ENCODE measurements at places on chromosomes 13 and 19.

DNA sequence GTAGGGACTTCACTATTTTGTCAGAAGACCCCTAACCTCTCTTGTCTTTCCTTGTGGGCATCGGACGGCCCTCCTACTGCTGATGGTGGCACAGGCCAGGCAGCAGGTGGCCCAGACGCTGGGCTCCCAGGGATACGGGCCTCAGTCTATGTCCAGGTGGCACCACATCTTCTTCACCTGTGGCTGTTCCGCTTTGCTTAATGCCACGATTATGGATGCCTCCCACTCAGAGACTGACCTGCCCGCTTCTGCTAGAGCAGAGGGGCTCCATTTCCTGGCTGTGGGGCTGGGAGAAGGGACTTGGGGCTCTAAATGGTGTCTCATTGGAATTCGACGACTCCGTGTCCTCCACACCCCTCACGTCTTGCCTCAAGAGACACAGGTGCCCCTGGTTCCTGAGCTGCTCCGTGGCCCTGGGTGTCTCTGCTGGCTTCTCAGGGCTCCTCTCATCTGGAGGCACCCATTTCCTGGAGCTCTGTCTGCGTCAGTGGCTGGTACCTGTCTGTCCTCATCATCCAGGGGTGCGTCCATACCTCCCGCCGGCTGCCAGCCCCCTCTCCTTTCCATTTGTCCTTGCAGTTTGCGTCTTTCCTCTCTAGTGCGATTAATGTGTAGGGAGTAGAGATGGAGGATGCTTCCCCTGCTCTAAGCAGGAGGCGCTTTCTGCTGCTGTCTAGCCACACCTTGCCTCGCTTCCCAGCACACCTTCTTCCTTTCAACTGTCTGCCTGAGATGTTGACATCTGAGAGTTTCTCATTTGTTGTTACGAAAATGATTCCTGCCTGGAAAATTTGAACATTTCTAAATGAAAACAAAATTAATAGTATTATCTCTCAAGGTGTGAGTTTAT is 63.4 kb downstream of the TEX29 start:
- DNase-seq, result no peak

DNA sequence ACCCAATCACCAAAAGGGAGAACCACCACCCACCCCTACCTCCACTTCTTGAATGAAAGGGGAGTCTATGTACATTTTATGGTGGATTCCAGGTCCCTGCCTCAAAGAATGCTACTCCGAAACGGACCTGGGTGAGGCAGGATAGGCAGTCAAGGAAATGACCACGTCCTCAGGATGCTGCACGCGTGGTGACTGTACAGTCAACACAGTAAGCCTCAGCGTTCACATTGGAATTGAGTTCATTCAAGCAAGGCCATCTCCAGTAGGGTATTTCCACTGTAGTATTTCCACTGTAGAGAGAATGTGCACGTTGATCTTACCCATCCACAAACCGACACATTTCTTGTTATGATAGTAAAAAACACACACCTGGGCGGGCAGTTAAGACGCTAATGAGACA is 16.9 kb downstream of the ZSCAN5C start:
- no peak for DNase-seq

DNA sequence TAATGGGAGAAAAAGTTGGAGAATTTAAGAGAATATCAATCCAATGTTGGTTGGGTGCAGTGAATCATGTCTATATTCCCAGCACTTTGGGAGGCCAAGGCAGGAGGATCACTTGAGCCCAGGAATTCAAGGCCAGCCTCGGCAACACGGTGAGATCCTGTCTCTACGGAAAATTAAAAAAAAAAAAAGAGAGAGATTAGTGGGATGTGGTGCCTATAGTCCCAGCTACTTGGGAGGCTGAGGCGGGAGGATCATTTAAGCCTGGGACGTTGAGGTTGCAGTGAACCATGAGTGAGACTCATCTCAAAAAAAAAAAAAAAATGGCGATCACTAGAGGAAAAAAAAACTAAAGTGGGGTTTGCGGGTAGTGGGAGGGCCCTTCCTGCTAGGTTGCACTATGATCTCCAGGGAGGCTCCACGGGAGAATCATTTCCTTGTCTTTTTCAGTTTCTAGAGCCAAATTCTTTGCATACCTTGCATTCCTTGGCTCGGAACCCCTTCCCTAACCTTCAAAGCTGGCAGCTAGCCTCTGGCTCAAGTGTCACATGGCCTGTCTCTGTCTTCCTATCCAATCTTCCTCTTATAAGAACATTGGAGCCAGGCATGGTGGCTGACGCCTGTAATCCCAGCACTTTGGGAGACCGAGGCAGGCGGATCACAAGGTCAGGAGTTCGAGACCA is 5.8 kb upstream of the ERCC2 start:
- no peak for DNase-seq

GRCh38 chr13:93984876-93985275 is 494.6 kb downstream of the DCT start:
- no peak for DNase-seq

DNA sequence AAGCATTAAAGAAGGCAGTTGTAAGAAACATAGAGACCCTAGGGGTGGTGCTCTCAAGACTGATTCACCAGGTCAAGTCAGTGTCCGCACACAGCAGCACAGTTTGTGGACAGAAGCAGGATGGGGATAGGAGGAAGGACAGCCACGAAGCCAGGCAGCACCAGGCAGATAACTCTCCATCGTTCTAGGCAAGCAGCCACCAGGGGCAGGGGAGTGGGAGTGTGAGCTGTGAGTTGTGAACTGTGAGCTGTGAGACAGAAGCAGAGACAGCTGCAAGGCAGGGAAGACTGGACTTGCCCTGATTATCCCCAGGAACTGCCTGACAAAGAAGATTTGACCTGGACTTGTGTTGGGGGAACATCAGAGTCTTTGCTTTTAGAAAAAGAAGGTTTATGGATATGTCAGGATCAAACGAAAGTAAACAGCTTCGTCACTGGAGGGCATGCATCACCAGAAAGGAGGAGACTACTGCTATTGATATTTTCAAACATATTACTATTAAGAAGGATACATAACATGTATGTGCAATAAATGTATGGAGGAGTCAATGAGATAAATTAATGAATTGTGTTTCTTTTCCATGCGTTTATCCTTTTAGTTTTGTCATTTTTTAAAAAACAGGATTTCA is 286.1 kb downstream of the IRS2 start:
- DNase-seq, result peak; percentile 68

GRCh38 chr19:4181053-4181508 is 1.3 kb downstream of the SIRT6 start:
- no peak for DNase-seq

GRCh38 chr13:27667946-27668345 is 46.3 kb downstream of the POLR1D start:
- DNase-seq, result no peak

- DNase-seq, result peak; percentile 67
These were observed 73.2 kb upstream of the MEDAG start for GRCh38 chr13:30832845-30833332.

GRCh38 chr19:4707956-4708650 is 15.5 kb downstream of the DPP9 start:
- DNase-seq, result no peak

DNA sequence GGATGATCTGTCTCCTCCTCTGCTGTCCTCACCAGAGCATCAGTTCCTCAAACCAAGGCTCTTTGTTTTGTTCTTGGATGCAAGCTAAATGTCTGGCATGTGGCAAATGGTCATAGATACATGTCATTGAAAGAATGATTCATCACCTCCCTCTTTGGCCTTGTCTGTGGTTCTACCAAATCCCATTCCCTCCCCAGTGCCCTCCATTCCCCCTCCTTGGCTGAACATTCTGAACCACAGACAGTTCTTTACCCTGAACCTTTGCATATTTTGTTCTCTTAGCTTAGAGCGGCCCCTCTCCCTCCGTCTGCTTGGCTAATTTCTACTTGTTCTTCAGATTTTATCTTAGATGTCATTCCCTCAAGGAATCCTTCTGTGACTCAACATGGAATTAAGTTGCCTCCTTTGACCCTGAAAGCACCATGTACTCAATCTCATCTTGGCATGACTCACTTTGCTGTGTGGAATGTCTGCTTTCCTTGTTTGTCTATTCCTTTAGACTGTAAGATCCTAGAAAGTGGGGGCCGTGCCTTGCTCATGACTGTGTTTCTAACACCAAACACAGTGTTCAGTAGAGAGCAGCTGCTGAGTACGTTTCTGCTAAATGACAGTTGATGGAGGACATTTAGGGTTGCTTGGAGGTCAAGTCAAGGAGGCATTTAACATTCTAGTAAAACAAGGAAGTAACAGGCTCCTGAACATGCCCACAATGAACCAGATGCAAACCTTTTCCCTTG is 8.1 kb downstream of the ALOX5AP start:
- DNase-seq, result no peak

All from SHP77 (cell line).